ENCODE measurements at places on chromosomes 7 and 10. TPM values are rescaled to one million over a fixed set of nuclear protein-coding genes. Genes with fewer than 3 reads are reported as not detected.

GRCh38 chr10:79342295-79342761 lies 4.9 kb upstream of the PPIF start:
- DNase-seq = no peak
- H3K27ac ChIP-seq = no peak overlapping the region
- H3K4me3 ChIP-seq = no peak overlapping the region
- H3K27me3 ChIP-seq = no peaks in the 10 kb centered on the region

The NME8 gene
- total RNA-seq = not detected

DNA sequence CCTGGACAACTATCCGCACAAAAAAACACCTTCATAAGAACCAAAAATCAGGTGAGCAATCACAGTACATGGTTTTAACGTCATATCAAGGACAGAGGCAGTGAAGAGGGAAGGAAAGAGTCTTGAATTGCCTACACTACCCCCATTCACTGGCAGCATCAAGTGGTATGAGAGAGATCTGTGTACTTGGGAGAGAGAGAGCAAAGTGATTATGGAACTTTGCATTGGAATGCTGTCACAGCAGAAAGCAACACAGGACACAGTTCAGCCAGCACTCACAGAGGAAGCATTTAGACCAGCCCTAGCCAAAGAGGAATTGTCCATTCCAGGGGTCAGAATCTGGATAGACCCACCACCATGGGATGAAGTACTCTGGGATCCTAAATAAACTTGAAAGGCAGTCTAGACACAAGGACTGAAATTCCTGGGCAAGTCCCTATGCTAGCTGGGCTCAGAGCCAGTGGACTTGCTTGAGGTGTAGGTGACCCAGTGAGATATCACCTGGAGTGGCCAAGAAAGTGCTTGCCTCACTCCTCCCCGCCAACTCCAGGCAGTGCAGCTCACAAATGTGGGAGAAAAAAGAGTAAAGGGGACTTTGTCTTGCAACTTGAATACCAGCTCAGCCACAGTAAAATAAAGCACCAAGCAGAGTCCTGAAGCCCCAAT lies 30.5 kb upstream of the SFTPD start:
- no peak overlapping the region for H3K27ac ChIP-seq
- no peaks in the 10 kb centered on the region for H3K27me3 ChIP-seq
- no peaks in the 10 kb centered on the region for H3K4me1 ChIP-seq
- H3K36me3 ChIP-seq = no peaks in the 10 kb centered on the region
- no peak overlapping the region for H3K4me3 ChIP-seq

DNA sequence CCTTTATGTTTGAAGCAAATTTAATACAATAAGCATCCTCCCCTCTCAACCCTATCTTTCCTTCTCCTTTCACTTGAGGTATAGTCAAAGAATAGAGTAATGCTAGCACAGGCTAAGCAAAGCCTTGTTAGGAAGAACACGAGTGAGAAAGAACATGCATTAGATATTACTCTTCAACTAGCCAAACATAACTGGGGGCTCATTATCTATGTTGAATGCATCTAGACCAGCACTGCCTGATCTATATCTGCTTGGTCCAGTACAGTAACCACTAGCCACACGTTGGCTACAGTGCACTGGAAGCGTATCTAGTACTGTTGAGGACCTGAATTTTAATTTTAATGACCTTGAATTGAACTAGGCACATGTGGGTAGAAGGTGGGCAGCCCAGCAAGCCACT lies 21.0 kb downstream of the SFMBT2 start:
- H3K36me3 ChIP-seq = no peaks in the 10 kb centered on the region
- H3K27me3 ChIP-seq = no peaks in the 10 kb centered on the region
- peaks cover 27% of the 10 kb centered on the region for H3K4me1 ChIP-seq
- no peak overlapping the region for H3K4me3 ChIP-seq
- no peak overlapping the region for H3K27ac ChIP-seq
- DNase-seq = no peak

The EGFR gene
- total RNA-seq = not detected

DNA sequence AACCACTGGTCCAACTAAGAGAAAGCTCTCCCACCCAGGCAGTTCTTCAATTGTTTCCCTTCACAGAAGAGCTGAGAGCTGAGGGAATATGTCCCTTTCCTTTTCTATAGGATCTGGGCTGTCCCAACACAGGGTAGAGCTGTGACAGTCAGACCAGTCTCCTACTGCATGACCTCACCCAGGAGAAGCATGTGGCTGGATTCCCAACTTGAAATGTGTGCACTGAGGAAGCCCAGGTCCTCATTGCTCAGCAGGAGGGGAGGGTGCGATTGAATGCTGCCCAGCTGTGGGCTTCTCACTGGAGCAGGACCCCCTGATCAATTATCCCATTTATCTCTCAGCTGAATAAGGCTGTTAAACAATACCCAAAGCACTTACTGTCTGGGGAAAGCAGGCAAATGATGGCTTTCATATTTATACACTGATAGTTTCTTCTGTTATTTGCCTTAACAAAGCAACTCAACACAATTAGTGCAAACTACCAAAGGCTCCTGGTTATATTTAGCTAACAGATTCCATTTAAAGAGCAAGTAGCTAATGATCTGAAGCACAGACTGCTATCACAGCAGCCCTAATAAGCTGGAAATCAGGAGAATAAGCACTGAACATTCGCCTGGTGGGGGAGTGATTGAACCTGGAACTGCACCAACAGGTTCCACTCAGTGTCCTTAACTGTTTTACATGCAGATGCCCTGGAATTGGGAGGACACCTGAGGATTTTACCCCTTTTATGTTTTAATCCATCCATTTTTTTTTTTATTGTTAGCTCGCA lies 508.8 kb downstream of the CCSER2 start:
- no peaks in the 10 kb centered on the region for H3K36me3 ChIP-seq
- no peaks in the 10 kb centered on the region for H3K27me3 ChIP-seq
- no peak overlapping the region for H3K27ac ChIP-seq
- no peaks in the 10 kb centered on the region for H3K4me1 ChIP-seq
- H3K4me3 ChIP-seq = no peak overlapping the region

GRCh38 chr7:128236924-128237586 lies 4.0 kb upstream of the LEP start:
- peaks cover 5% of the 10 kb centered on the region for H3K4me1 ChIP-seq
- H3K27ac ChIP-seq = no peak overlapping the region
- DNase-seq = peak; percentile 11
- H3K36me3 ChIP-seq = no peaks in the 10 kb centered on the region

The TEX36 gene
- not detected for total RNA-seq

DNA sequence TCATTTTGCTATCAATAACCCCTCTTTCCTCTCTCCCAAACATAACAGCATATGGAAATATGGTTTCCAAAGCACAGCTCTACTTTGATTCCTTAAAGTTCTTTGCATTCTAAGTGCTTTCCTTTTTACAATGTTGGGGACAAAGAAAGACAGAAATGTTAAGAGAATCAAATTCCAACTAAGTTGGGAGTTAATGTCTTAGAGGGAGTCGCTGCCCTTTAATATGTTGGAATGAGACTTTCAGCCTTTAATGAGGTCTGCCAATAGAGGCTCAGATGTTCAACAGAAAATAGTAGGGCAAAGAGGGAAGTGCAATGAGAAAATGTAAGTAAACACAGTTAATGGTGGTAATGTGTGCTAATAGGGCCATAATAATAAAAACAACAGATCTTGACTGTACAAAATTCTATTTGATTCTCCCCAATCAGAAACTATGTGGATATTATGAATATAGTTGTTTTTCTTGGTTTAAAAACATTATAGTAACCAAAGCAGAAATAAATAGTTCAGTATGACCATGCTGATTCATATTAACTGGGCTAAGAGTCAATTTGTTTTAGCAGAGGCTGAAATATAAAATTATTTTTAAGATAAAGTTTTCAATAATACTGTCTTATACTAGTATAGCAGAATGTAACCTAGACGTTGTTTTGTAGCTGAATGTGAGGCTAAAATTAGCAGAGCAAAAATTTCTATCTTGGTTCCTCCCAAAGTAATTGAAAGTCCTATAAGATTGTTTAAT lies 10.3 kb downstream of the HYCC1 start:
- H3K27ac ChIP-seq = no peak overlapping the region
- no peak for DNase-seq
- no peaks in the 10 kb centered on the region for H3K27me3 ChIP-seq
- H3K36me3 ChIP-seq = no peaks in the 10 kb centered on the region
- H3K4me1 ChIP-seq = peaks cover 22% of the 10 kb centered on the region
- no peak overlapping the region for H3K4me3 ChIP-seq

The CDK14 gene
- 0.81 TPM for total RNA-seq

The DPY19L1 gene
- 15.9 TPM for total RNA-seq

All from CD4-positive, alpha-beta memory T cell (primary cell).